ENCODE measurements at places on chromosomes 6 and 20.

- DNase-seq, result no peak
Measured at GRCh38 chr6:44699082-44699481, 311.6 kb downstream of the CDC5L start.

DNA sequence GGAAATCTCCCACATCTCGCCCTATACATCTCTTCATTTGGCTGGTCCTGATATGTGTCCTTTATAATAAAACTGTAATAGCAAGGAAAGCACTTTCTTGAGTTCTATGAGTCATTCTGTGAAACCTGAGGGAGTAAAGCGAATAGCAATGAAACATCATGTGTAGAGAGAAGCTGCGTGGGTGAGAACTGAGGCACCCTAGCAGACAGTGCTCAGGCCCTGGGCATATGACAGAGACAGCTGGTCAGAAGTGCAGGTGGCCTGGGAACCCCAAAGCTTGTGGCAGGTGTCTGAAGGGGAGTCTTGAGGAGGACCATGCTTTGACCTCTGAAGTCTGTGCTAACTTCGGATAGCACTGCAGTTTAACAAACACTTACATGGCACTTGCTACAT lies 1.3 kb upstream of the BLOC1S5 start:
- DNase-seq, result no peak

GRCh38 chr6:133891927-133892812 lies 3.3 kb downstream of the TCF21 start:
- DNase-seq, result no peak

DNA sequence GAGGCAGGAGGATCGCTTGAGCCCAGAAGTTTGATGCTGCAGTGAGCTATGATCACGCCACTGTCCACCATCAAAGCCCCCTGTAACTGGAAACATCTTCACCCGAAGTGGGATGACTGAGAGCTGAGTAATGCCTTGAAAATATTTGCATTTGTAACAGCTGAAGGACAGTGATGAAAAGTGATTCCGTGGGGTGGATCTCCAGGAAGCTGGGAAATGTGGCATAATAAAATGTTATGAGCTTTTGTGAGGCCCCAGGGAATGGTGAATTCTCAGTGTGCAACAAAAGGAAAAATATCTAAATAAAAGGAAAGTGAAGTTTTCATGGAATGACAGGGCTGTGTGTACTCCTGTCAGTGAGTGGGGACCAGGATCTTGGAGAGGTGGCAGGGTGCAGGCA lies 92.0 kb downstream of the JAG1 start:
- no peak for DNase-seq

DNA sequence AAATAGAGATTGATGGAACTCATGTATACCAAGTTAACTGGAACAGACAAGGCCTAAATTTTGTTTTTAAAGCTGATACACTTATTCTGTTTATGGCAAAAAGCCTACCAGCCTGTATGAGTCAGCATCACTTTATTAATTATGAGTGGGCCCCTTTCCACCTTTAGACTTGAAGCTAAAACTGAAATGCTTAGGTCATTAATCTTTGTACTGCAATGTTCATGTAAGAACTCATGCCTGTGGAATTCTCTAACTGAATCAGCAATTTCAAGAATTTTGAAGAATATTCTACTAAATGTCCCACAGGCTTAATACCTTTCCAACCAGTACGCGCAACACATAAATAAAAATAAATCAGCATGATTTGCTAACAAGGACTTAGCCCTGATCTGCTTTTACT lies 140.2 kb upstream of the PHACTR1 start:
- DNase-seq, result no peak

DNA sequence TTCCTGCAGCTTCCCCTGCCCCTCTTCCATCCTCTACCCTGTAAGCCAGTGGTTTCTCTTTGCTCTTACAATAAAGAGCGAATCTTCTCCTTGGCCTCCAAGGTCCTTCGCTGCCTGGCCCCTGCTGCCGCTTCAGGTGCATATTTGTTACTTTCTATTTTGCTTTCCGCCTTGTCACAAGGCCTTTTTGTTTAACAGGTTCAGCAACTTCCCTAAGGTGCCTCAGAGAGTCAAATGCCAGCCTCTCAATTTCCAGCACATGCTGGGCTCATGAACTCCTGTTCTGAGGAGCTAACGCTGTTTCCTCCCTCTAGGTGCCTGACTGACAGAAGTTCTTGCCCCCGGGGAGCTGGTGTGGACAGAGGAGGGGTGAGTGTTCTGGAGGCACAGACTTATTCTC lies 42.4 kb upstream of the EPB41L1 start:
- no peak for DNase-seq

- no peak for DNase-seq
Measured at GRCh38 chr20:37955511-37955910, 52.6 kb downstream of the VSTM2L start.
